Fibroblast of lung (primary cell): ENCODE measurements at places on chromosomes 12 and 14.

- no peak overlapping the region for H3K27ac ChIP-seq
- H3K4me3 ChIP-seq, result no peak overlapping the region
- no peaks in the 10 kb centered on the region for H3K27me3 ChIP-seq
- H3K4me1 ChIP-seq, result peaks cover 20% of the 10 kb centered on the region
Observed at GRCh38 chr12:54225666-54226065, 36.9 kb upstream of the SMUG1 start.

DNA sequence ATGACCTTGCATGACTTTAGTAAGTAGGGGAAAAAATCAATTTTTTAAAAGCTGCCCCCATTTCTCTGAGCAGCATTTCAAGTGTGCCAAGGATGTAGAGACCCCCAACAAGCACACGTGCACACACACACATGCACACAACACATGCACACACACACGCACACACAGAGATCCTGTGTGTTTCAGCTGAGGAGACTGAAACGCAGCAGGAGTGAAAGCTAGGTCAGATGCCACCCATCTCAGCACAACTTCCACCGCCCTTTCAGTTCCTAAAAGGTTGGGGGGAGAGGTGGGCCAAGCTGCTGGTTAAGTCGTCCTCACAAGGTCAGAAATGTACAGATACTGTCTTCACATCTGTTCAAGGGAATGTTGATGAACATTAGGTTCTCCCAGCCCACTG lies 13.9 kb downstream of the MYL2 start:
- H3K4me1 ChIP-seq, result no peaks in the 10 kb centered on the region
- H3K27me3 ChIP-seq, result no peaks in the 10 kb centered on the region

DNA sequence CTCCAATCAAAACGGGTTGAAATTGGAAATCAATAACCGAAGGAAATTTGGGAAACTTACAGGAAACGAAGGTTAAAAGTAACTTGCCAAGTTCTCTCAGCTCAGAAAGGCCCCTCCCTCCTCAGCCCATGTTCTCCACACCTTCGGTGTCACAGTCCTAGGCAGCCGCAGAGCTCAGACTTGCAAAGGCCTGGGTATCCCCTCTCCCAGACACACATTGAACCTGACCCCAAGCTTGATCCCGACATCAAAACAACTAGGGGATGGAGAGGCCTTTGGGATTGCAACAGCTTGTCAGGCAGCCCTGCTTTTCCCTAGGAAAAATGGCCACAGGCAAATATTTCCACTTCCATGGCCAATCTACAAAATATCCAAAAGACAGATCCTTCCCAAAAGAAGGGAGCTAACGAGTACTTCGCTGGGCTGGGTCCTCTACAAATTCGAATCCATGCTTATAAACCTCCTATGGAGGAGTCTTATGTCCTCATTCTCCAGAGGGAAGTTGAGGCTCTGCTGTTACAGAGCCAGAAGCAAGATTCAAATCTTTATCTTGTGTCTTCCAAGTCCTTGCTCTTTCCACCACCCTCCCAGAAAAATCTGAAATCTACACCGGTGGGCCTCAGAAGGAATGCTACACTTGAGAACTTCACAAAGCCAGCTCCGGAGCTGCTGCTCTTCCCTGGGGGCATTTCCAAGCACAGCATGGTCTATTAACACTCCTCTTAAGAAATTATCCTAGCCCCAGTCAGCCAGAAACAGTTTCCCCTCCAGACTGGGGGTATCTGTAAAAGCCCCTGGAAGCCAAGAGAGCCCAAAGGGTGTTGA lies 35.7 kb upstream of the PNMA1 start:
- H3K27me3 ChIP-seq, result no peaks in the 10 kb centered on the region
- DNase-seq, result no peak
- peaks cover 2% of the 10 kb centered on the region for H3K36me3 ChIP-seq
- peaks cover 51% of the 10 kb centered on the region for H3K4me1 ChIP-seq
- no peak overlapping the region for H3K27ac ChIP-seq

DNA sequence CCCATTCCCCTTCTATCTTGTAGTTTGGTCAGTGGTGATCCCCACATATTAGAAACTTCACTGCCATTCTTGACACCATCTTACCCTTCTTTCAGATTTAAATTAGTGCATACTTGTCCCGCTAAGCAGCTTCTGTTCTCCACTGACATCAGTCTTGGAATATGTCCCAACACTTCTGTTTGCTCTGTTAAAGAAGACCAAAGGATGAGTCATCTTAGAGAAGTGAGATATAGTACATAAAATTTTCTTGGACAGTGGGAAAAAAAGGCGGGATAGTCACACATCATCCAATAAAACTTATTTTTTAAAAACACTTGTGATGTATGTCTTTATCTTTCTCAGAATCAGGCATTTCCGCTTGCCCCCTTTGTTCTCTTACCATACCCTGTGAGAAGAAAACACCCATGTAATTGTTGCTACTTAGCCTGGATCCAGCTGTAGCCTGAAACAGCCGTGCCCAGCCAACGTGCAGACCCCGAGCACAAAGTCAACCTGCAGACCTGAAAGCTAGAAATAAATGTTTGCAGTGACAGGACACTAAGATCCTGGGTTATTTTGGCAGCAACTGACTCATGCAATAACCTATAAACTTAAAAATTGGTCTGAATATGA lies 100.1 kb upstream of the PDE3A start:
- peak; percentile 66 for DNase-seq
- no peaks in the 10 kb centered on the region for H3K27me3 ChIP-seq
- no peak overlapping the region for H3K27ac ChIP-seq
- H3K4me3 ChIP-seq, result no peak overlapping the region
- no peaks in the 10 kb centered on the region for H3K4me1 ChIP-seq
- no peaks in the 10 kb centered on the region for H3K36me3 ChIP-seq

GRCh38 chr14:99232714-99233214 lies 39.2 kb downstream of the BCL11B start:
- DNase-seq, result no peak
- H3K36me3 ChIP-seq, result no peaks in the 10 kb centered on the region
- no peak overlapping the region for H3K4me3 ChIP-seq
- H3K4me1 ChIP-seq, result no peaks in the 10 kb centered on the region
- H3K27me3 ChIP-seq, result no peaks in the 10 kb centered on the region

DNA sequence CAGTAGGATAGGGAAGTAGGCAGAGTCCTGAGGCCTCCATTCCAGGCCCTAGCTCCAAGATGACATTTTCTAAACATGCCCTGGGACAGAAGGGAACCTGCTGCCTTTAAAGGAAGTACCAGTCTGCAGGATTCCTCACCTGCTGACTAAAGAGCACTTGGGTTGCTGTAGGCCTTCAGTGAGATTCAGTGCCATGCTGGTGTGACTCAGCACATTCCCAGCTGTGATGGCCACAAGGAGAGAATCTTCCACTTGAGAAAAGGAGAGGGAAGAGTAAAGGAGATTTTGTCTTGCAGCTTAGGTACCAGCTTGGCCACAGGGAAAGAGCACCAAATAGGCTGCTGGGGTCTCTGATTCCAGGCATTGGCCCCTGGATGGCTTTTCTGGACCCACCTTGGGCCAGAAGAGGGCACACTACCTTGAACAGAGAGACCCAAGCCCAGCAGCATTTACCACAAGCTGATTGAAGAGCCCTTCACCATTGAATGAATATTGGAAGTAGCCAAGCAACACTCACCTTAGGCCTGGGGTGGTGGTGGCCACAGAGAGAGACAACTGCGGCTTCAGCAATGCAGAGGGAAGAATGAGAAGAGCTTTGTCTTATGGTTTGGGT lies 498.3 kb downstream of the KCNH5 start:
- no peak overlapping the region for H3K27ac ChIP-seq
- H3K4me1 ChIP-seq, result no peaks in the 10 kb centered on the region
- H3K36me3 ChIP-seq, result no peaks in the 10 kb centered on the region
- no peaks in the 10 kb centered on the region for H3K27me3 ChIP-seq

- DNase-seq, result no peak
- H3K4me3 ChIP-seq, result no peak overlapping the region
- H3K36me3 ChIP-seq, result no peaks in the 10 kb centered on the region
- H3K4me1 ChIP-seq, result no peaks in the 10 kb centered on the region
- no peak overlapping the region for H3K27ac ChIP-seq
Observed at GRCh38 chr14:24416932-24417619, 12.4 kb downstream of the CBLN3 start.

- DNase-seq, result no peak
- no peaks in the 10 kb centered on the region for H3K27me3 ChIP-seq
- no peaks in the 10 kb centered on the region for H3K4me1 ChIP-seq
- H3K36me3 ChIP-seq, result no peaks in the 10 kb centered on the region
Observed at GRCh38 chr12:3630111-3630510, 122.8 kb downstream of the CRACR2A start.

- H3K27me3 ChIP-seq, result peaks cover 2% of the 10 kb centered on the region
- H3K27ac ChIP-seq, result peak overlapping the region; percentile 63
- DNase-seq, result peak; percentile 93
- peaks cover 28% of the 10 kb centered on the region for H3K4me1 ChIP-seq
- no peak overlapping the region for H3K4me3 ChIP-seq
- H3K36me3 ChIP-seq, result no peaks in the 10 kb centered on the region
Observed at GRCh38 chr12:6280053-6280469, 30.4 kb upstream of the PLEKHG6 start.

DNA sequence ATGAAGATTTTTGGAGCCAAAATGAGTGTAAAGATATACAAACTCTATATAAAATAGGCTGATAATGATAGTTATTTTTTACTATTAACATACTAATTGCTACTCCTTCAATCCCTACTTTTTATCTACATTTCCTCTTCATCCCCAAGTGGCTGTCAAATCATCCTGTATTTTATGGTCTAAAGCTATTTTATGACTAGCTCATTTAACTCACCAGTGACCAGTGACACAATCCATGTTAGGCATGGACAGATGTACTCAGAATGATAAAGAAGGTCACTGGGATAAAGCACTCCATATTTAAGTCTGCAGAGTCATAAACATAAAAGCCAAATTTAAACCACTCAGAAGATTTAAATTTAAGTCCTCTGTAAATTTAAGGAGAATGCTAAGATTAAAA lies 183.0 kb downstream of the MED13L start:
- no peaks in the 10 kb centered on the region for H3K36me3 ChIP-seq
- no peak overlapping the region for H3K27ac ChIP-seq
- no peak overlapping the region for H3K4me3 ChIP-seq
- H3K27me3 ChIP-seq, result no peaks in the 10 kb centered on the region
- H3K4me1 ChIP-seq, result no peaks in the 10 kb centered on the region

DNA sequence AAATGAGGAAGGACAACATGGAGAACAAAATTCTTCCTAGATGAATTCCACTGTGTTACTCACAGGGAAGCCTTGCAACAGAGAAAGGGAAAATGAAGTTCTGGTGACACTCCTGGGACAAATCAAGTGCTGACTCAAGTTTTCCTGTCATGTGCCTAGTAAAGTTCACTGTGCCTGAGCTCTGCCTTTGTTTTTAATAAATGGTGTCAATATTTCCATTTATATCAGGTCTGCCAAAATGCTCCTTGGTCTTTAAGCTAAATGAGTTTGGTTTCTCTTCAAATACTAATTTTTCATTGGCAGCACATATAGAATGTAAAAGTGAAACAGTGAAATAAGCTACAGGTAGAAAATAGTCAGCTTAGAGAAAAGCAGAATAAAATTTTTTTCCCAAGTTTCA lies 33.0 kb downstream of the HIGD1C start:
- no peaks in the 10 kb centered on the region for H3K27me3 ChIP-seq
- peak; percentile 76 for DNase-seq
- H3K4me3 ChIP-seq, result no peak overlapping the region
- H3K4me1 ChIP-seq, result peaks cover 2% of the 10 kb centered on the region
- no peak overlapping the region for H3K27ac ChIP-seq
